ENCODE measurements at places on chromosomes 2 and 18.

GRCh38 chr18:62837011-62837410 lies 121.7 kb downstream of the PHLPP1 start:
- no peak for DNase-seq

DNA sequence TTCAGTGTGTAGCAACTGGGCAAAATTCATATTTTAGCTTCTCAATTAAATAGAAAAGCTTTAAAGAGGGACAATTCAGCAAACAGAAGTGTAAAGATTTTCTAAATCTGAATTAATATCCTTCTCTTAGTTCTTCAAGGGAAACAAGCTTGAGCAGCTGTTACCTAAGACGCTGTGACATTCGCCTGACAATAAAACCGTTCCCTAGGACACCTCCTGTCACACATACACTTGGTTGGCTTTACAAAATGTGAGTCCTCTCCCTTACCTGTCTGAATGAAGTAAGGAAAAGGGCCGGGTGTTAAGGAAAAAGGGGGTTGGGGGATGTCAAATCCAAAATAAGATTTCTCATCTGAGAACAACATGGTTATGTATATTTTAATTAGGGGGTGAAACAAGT lies 2.1 kb downstream of the SERTAD2 start:
- no peak for DNase-seq

DNA sequence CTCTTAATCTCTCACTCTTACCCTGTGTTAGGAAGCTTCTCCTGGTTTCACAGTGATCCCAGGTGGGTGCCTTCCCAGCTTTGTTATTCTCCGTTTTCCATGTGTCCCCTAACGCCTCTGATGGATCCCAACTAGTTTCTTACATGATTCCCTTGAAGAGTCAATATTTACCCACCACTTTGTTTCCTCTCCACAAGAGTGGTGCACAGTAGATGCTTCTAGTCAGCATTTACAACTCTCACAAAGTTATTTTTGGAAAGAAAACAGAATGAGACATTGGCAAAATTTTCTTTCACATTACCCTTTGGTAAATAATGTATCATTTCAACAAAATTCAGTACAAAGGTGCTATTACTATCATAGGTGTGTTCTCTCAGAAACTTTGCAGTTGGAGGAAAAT lies 1611.1 kb upstream of the ZEB2 start:
- no peak for DNase-seq

GRCh38 chr2:85959826-85960225 lies 71.0 kb upstream of the ST3GAL5 start:
- no peak for DNase-seq

- DNase-seq = no peak
These were observed 281.9 kb downstream of the SRBD1 start for GRCh38 chr2:45329045-45329677.

GRCh38 chr2:143261986-143262385 lies 132.8 kb downstream of the ARHGAP15 start:
- DNase-seq = peak; percentile 30

DNA sequence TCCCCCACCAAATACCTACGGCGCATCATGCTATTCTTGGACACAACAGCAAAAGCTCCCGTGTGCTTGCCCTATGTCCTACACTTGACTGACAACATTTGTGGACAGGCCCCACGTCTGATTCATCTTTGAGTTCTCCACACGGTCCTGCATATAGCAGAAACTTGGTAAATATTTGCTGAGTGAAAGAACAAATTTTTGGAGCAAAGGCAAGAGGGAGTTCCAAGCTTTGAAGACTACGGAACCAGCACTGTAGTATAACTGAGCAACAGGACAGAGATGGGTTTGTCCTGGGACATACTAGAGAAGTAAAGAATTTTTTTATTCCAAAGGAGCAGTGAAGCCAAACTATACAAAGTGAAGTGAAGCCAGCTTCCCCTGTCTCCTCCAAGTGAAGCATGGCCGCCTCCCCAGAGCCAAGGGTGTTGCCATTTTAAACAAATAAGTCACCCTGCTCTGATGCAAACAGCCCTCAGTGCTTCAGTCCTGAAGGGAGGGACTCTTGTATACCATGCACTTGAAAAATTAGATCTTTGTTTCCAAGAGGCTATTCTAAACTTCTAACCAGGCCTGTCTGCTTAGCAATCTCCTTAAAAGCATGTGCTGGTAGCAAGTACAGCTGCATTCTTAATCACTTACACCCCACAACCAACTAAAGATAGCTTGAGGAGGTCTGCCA lies 35.9 kb downstream of the SPRED2 start:
- DNase-seq = no peak

DNA sequence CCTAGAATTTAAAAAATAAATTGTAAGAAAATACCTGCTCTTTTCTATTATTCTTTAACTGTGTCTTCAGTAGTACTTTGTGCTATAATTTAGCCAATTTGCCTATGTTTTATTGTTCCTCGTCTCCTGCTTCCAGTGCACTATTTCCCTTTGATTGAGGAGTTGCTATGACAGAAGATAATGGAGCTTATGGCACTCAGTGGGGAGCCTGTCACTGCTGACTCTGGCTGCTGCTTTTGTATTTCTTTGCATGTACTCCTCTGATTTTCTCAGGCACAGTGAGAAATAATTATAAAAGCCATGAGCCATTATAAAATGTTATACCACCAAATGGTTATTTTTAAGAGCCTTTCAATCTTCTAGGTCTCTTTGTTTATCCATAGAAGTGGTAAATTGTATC lies 1310.8 kb upstream of the SLC39A10 start:
- no peak for DNase-seq

GRCh38 chr18:75143851-75144250 lies 65.1 kb downstream of the PTGR3 start:
- DNase-seq = no peak

DNA sequence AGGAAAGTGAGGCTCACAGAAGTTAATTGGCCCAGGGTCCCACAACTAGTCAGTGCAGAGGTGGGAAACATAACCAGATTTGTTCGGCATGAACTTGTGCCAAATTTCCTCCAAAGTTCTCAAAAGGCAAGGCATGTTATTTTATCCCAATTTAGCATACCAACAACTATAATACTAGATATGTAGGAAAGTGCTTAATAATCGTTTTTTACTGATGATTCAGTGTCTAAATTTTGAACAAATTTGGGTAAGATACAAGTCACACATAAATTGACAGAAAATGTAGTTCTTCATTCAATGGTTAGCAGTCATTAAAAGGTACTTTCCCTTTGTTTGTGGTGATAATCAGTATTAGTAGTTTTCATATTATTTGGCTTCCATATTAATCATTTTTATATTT lies 38.5 kb upstream of the CYBRD1 start:
- DNase-seq = no peak

GRCh38 chr2:197378494-197379307 lies 56.1 kb downstream of the SF3B1 start:
- peak; percentile 82 for DNase-seq

DNA sequence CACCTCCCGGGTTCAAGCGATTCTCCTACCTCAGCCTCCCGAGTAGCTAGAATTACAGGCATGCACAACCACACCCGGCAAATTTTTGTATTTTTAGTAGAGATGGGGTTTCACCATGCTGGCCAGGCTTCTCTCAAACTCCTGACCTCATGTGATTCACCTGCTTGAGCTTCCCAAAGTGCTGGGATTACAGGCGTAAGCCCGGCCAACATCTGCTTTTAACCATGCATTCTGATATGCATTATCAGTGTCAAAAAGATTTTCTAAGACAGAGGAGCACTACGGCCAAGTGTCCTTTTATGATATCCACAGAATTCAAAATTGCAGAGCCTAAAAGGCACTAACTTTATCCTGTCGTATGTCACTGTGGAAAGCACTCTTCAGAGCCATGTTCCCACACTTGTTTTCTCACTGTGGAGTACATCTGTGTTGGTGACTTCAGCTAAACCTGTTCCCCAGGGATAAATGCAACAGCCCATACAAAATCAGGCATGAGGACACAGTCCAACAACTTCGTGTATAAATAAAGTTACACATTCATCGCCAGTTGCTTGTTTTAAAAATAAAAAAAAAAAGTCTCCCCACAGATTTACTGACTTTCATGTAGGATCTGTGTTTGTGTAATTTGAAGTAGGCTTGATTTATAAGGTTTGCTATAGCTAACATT lies 56.4 kb downstream of the STK25 start:
- no peak for DNase-seq

DNA sequence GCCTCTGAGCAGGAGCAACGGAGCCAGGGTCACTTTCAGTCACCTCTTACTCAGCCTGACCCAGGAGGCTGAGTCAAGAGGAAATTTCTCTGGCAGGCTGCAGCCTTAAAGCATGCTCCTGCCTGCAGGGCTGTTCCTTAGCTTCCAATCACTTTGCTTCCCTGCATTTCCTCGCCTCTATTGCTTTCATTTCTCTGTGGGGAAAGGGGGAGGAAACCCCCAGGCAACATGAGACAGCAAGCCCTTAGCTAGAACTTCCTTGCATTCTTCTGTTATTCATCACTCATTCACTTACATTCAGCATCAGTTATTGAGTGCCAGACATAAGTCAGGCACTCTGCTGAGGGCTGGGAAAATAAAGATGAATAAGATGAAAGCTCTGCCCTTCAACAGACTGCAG lies 13.0 kb downstream of the XDH start:
- DNase-seq = no peak

DNA sequence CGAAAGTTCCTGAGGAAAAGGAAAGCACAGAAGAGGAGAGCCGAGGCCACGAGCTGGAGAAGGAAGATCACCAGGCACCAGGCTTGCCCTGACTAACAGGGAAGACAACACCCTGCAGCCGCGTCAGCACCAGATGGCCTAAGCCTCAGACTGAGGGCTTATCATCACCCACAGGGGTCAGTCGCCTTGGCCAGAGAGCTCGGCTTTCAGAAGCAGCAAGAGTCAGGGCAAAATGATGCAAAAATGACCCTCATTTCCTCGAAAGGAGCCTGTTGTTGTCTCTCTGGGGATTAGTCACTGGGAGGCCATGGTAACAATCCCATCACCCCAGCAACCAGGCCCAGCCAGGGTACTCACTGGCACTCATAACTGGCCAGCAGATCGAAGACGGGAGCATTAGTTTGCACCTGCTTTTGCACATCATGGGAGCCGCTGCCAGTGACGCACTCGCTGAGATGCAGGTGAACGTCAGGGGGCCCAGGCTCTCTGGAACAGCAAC lies 42.7 kb upstream of the ZFP36L2 start:
- no peak for DNase-seq

DNA sequence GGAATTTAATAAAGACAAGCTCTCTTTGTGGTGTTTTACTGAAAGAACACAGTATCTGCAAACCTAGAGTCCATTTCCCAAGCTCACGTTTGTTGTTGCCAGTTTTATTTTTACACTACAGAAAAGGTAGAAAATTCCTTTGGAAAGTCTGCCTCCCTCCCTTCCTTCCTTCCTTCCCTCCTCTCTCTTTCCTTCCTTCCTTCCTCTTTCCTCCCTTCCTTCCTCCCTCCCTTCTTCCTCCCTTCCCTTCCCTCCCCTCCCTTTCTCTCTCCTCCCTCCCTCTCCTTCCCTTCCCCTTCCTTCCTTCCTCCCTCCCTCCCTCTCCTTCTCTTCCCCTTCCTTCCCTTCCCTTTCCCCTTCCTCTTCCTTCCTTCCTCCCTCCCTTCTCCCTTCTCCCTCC lies 136.3 kb upstream of the REV1 start:
- no peak for DNase-seq

DNA sequence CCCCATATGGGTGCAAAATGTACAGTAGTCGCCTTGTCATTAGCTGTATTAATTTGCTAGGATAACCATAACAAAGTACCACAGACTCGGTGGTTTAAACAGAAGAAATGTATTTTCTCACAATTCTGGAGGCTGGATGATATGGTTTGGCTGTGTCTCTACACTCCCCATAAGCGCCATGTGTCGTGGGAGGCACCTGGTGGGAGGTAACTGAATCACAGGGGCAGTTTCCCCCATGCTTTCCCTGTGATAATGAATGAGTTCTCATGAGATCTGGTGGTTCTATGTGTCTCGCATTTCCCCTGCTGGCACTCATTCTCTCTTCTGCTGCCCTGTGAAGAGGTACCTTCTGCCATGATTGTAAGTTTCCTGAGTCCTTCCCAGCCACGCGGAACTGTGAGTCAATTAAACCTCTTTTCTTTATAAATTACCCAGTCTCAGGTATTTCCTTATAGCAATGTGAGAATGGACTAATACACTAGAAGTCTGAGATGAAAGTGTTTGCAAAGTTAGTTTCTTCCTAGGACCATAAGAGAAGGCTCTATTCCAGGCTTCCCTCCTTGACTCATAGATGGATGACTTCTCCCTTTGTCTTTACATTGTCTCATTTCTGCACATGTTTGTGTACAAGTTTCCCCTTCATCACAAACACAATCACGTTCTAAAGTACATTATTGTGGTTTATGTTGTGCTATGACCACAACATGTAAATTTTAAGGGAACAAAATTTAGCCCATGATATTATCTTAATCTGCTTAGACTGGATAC lies 1442.6 kb downstream of the SUCLG1 start:
- DNase-seq = no peak

GRCh38 chr2:206443735-206444527 lies 599 bp downstream of the ADAM23 start:
- DNase-seq = peak; percentile 20

GRCh38 chr2:212791569-212791968 lies 253.0 kb upstream of the ERBB4 start:
- no peak for DNase-seq

DNA sequence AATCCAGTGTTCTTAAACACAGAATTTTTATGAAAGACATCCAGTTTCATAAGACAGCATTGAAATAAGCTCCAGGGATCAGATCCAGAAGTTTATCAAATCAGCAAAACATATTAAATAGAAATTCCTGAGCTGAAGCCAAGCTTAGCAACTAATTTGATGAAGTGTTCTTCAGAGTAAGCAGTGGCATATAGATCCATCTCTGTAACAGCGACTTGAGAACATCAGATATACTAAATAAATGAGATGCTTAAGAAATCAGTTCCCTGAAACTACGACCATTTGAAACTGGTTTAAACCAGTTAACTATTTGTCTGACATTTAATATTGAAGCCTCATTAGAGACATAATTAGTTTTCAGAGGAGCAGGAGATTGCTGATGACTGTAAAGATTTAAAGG lies 34.1 kb downstream of the PPP1R1C start:
- no peak for DNase-seq

- DNase-seq = peak; percentile 80
These were observed 37.6 kb upstream of the SPAG16 start for GRCh38 chr2:213246497-213247281.

DNA sequence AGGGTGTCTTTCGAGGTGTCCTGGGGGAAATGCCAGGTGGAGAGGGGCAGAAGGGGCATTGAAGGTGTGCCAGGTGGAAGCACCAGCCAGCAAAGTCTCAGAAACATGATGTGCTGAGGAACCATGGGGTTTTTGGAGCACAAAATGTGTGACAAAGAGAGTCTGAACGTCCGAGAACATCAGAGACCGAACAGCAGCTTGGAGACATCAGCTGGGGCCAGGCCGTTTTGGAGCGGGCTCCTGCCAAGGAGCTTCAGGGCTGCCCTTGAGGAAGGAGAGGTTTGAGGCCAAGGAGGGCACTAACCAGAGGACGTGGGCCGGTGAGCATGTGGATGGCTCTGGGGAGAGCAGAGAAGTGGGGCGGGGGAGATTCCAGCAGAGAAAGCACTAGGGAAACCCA lies 5.3 kb upstream of the MBP start:
- DNase-seq = no peak

DNA sequence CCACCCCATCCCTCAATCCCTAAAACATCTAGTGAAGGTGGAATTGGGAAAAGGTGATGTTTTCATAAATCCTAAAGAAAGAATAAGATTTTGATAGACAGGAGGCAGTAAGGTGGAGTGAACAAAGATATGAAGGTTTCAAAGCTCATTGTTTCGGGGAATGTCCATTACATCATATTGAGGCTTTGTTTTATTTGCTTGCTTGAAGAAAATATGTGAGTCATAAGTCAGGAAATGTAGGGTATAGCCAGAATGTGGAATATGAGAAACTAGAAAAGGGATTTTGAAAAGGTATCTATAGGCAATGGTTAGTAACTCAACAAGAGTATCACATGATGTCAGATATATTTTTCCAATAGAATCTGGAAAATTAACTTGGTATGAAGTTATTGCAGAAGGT lies 1178.5 kb upstream of the ACVR2A start:
- DNase-seq = no peak

Measured in natural killer cell (primary cell).